Midbrain (tissue), 1 donor: ENCODE measurements at places on chromosomes 2 and 18.

- no peak for DNase-seq
Observed at GRCh38 chr2:234033174-234033573, 17.3 kb upstream of the SPP2 start.

GRCh38 chr2:60652832-60653340, 99.4 kb upstream of the BCL11A start:
- no peak for DNase-seq

- no peak for DNase-seq
Observed at GRCh38 chr2:129777762-129778583, 201.5 kb upstream of the RAB6C start.

DNA sequence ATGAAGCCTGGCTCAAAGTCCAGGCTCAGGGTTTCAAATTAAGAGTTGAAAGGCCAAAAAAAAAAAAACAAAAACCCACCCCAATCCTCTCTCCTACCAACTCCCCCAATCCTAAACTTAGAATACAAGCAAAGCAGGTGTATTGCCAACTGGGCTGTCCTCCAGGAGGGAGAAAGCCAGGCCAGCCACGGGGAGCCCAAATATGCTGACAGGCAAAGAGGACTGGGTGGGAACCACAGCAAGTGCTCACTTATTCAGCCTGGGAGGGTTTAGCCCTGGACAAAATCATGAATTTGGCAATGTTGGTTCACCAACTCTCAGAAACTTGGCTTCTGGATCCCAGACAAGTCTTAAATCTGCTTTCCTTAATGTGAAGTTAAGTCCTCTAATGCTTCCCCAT, 36.5 kb downstream of the GKN2 start:
- DNase-seq: no peak

GRCh38 chr2:52260904-52261303, 1229.0 kb upstream of the NRXN1 start:
- no peak for DNase-seq

DNA sequence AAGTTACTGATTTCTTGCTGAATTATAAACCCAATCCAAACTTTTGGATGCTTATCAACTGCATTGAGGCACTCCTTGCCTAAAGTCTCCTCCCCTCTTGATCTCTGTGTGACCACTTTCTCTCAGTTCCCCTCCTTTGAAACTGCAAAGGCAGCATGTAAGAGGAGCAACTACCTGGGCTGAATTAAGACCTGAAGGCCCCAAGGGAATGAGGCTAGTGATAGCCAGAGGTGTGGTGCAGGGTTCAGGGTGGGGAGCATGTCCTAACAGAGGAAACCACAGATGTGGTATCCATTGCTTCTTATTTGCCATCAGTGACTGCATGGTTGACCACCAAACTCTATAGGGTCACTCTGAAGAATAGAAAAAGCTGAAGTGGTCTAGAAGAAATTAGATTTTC, 557.9 kb downstream of the TNS1 start:
- DNase-seq: no peak

GRCh38 chr2:9417725-9418124, 5.6 kb downstream of the ITGB1BP1 start:
- no peak for DNase-seq

- DNase-seq: no peak
Observed at GRCh38 chr2:128410035-128410757, 91.5 kb upstream of the HS6ST1 start.

- no peak for DNase-seq
Observed at GRCh38 chr2:180763263-180763989, 217.0 kb upstream of the UBE2E3 start.

DNA sequence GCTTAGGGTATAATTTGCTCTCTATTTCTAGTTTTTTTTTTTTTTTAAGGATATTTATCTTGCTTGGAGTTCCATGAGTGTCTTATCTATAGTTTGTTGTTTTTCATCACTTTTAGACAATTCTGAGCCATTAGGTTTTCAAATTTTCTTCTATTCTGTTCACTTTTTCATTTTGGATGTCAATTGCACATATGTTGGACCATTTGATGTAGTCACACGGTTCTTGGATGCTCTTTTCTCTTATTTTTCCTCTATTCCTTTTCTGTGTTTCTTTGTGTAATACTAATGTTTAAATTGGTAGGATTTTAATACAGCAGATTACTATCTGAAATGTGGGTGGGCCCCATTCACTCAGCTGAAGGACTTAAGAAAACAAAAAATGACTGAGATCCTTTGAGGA, 292.6 kb downstream of the CALCRL start:
- DNase-seq: no peak

DNA sequence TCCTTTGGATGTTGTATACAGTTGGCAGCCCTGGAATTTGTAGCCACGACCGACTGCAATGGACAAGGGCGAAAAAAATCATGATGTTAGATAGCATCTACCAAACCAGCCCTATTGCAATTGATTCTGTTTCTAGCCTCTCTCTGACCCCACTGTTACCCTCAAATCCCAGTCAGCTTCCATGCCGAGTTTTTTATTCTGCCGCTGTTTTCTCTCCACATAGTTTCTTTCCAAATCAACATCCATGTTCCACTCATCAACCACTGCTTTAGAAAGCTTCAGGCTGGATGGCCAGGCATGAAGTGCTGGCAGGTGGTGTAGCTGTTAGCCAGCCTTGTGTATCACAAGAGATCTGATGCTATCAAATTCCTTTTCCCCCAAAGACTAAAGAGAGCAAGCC, 272.8 kb downstream of the FIGN start:
- DNase-seq: no peak

DNA sequence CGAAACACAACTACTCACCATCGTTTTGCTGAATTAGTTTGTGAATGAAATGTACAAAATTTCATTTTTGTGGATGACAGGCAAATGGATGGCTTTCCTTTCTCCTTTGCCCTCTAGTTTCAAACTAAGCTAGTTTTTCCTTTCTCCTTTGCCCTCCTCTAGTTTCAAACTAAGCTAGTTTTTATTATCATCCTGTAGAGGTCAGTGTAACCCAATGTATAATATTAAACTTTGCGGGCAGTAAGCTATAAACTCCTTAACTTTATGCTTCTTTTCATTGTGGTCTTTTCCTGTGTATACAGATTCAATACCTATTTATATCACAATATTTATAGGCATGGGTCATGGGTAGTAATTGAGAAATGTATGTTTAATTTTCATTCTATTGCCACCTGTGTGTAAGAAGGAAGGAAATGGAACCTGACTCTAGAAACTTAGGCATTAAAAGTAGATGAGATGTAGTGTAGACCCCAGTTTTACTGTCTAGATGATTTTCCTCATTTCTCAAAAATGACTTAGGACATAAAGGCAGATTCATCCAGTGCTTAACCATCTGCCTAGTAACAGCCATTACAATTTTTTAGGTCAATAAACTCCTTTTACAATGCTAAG, 58.1 kb downstream of the MAP3K19 start:
- no peak for DNase-seq

- DNase-seq: no peak
Observed at GRCh38 chr2:38788306-38788705, 10.3 kb downstream of the GEMIN6 start.

DNA sequence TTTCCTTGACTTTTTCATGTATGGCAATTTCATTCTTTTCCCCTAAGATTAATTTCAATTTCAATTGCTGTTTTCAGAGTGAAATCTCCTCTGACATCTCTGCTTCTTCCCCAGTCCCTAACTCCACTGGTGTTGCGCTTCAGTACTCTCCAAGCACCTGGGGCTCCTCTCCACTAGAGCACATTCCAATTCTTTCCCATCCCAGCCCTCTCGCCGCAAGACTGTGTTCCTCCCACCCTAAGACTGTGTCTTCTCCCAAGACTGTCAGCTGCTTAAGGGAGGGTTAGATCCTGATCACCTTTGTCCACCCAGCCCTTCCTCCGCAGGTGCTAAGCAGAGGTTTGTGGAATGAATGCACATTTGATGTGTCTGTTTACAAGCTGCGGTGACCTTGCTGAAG, 255.7 kb upstream of the CCDC68 start:
- DNase-seq: no peak

DNA sequence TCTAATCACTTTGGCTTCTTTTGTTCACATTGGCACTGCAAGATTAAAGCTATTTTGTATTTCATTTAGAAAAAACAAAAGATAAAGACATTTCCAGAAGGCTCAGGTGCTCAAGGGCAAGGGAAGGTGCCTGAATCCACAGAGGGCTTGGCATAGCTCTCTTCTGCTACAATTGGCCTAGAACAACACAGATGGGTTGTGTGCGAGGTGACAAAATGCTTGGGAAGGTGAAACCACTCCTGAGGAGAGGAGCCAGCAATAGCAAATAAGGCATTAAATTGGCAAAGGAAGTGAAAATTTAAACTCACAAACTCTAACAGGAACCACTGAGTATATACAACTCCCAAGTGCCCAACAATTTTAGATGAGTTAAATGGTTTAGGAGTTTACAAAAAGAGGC, 1290.4 kb upstream of the CHAC2 start:
- DNase-seq: no peak

- no peak for DNase-seq
Observed at GRCh38 chr18:63890950-63891304, 3.4 kb downstream of the SERPINB2 start.

DNA sequence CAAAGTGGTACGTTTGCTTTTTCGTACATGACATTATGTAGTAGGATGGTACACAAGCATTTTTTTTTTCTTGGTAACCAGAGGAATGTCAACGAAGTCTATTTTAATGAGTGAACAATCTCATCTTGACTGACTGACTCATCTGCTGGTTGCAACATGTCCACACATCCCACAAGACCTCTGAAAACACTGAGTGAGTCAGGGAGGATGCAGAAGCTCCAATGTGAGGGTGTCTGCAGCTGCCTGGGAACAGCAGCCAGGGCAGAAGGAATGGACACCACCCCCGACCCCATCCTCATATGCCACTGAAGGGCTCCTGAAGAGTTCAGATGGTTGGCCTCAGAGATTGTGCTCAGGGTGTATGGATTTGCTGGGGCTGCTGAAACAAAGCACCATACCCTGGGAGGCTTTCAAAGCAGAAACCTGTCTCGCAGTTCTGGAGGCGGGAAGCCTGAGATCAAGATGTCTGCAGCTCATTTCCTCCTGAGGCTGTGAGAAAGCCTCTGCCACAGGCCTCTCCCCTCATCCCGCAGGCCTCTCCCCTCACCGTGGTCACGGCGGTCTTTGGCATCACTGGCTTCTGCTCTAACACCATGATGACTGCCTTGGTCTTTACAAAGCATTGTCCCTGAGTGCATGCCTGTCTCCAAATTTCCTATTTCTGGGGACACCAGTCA, 124.6 kb downstream of the LRATD1 start:
- no peak for DNase-seq

DNA sequence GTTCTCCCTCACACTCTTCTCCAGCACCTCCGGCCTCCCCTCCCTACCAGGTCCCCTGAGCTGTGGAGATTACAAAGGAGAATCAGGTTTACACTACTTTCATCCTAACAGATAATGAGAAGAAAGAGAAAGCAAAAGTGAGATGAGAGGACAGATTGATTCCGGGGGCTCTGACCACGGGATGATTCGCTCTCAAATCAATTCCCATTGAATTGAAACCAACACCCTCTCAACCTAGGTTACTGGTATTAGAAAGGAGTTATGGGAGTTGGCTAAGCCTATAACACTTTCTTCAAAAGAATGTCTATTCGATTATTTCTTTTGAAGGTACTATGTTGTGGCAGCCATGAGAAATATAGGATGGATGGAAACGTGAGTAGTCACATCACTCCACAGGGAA, 386.2 kb upstream of the TNP1 start:
- DNase-seq: no peak

DNA sequence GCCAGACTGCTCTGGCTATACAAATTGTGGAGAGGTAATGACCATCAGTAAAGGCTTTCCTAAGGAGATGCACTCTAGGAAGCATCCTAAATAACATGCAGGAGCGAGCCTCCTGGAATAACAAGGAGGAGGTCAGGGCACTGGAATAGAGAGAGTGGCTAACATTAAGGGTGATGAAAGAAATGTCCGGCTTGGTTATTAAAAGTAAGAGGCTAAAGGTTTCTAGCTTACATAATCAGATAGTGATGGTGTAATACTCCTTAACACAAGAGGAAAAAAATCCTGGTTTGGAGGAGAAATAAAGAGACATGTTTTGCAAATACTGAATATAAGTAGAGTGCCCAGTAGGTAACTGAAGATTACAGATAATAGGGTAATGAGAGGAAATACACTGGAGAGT, 365.7 kb downstream of the ZEB2 start:
- DNase-seq: no peak

DNA sequence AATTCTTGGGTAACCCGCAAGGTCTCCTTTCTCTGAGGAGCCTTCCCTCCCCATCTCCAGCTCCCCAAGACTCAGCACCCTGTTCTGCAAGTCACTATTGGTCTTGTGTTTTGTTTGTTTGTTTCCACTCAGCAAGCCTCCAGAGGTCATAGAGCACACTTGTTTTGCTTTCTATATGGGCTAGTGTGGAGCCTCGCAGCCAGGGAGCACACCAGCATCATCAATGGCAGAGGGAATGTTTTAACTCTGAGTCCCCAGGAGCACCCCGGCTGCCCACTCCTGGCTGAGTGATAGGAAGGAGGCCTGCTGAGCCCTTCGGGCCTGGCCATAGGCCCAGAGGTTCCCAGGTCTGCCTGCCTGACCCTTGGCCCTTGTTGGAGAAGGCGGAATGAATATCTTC, 36.6 kb downstream of the GLI2 start:
- no peak for DNase-seq

GRCh38 chr18:62437235-62438017, 85.4 kb upstream of the ZCCHC2 start:
- DNase-seq: no peak

- DNase-seq: no peak
Observed at GRCh38 chr2:71333619-71334018, 2.0 kb downstream of the ZNF638 start.

DNA sequence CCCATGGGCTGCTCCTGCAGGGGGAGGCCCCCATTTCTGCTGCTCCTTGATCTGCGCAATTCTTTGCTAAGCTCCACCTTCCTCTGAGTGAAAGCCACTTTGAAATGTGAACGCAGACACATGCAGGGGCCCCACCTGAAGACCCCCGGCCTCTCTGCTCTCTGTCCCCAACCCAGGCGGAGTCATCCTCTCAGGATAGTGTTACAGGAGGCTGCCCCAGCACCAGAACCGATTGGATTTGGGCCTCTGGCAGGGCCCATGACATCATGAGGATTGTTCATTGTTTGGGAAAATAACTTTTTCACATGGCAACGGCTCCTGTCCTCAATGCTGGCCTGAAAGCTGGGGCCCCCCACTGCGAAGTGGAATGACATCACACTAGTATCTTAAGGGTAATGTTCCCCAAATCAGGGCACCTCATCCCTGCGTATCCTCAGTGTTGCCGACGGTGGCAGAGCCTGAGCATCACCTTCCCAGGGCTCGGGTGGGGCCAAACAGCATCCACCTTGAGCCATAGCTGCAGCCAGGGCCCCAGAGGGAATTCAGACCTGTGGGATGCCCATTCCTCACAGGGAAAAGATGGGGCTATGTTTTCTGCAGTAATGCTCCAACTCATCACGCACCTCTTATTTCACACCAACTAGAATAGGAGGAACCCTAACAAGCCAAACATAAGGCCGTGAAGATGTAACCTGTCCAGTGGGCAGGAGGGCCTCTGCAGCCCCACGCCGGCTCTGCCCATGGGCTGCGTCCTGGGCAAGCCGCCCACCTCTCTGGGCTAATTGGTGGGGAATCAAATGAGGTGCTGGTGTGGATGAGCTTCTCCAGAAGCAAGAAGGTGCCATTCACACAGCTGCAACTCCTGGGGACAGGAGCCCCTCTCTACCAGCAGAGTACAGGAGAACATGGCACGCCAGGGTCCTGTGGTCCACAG, 2.7 kb upstream of the ERFE start:
- DNase-seq: no peak

- DNase-seq: no peak
Observed at GRCh38 chr18:31711365-31712172, 27.2 kb upstream of the B4GALT6 start.
